Urinary bladder (tissue), 4 donors: ENCODE measurements at places on chromosomes 7 and 10.

- peak; percentile 78 for DNase-seq
Observed at GRCh38 chr10:4241724-4242345, 456.8 kb upstream of the KLF6 start.

DNA sequence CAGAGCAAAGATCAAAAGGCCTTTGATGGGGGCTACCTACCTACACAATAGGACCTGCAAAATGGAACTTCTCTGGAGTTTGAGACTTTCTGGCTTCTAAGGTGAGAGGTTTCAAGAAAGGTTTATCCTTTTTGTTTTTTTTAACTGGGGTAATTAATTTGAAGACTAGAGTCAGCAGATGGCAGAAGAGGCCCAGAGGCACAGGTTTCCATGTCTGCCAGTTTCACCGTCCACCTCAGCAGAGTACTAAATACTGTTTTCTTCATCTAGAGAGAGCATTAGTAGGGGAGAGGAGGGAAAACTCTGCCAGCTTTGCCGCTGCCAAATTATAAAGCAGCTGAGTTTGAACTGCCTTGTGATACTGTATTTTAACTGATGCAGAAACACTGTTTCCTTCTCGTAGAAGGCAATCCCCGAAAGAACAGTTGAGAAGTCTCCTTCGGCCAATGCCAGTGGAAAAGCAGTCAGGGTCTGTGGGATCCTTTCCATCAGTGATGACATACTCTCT is 138.7 kb downstream of the SLC25A13 start:
- DNase-seq, result no peak

- no peak for DNase-seq
Observed at GRCh38 chr10:46530249-46531186, 25.9 kb downstream of the GPRIN2 start.

DNA sequence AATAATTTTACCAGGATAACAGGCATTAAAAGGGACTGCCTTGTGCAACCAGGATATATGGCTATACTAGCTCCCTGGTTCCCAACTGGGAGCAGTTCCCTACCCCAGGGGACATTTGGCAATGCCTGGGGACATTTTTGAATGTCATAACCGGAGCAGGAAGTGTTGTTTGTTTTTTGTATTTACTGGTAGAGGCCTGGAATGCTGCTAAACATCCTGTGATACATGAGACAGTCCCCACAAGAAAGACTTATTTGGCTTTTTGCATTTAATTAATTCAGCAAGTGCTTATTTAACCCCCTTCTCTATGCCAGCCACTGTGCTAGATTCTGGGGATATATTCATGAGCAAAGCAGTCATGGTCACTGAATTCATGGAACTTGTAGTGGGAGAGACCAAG is 181.2 kb downstream of the BBS9 start:
- no peak for DNase-seq

DNA sequence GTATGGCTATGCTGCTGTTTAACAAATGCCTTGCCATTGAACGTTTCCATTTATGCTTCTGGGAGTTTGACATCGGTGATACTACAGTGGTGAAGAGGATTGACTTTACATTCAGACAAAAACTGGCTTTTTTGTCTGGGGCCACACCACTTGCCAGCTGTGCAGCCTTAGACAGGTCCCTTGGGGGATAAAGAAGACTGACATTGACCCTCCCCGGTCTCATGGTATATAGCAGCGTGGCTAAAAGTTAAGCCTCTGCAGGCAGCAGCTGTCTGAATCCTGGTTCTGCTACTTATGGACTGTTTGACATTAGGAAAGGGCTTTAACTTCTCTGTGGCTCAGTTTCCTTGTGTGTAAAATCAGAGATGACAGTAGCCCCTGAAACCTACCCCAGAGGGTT is 42.0 kb upstream of the PTF1A start:
- DNase-seq, result no peak

- no peak for DNase-seq
Observed at GRCh38 chr7:48179496-48180030, 8.3 kb downstream of the ABCA13 start.

DNA sequence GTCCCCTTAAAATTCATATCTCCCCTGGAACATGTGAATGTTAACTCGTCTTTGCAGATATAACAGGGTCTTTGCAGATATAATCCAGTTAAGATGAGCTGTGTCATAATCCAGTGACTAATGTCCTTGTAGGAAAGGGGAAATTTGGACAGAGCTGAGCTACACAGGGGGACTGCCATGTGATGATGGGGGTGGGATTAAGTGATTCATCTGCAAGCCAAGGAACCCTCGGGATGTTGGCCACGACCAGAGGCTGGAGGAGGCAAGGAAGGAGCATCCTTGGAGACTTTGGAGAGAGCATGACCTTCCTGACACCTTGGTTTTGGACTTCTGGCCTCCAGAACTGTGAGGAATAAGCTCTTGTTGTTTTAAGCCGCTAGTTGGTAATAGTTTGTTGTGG is 153.9 kb upstream of the PCBD1 start:
- no peak for DNase-seq

DNA sequence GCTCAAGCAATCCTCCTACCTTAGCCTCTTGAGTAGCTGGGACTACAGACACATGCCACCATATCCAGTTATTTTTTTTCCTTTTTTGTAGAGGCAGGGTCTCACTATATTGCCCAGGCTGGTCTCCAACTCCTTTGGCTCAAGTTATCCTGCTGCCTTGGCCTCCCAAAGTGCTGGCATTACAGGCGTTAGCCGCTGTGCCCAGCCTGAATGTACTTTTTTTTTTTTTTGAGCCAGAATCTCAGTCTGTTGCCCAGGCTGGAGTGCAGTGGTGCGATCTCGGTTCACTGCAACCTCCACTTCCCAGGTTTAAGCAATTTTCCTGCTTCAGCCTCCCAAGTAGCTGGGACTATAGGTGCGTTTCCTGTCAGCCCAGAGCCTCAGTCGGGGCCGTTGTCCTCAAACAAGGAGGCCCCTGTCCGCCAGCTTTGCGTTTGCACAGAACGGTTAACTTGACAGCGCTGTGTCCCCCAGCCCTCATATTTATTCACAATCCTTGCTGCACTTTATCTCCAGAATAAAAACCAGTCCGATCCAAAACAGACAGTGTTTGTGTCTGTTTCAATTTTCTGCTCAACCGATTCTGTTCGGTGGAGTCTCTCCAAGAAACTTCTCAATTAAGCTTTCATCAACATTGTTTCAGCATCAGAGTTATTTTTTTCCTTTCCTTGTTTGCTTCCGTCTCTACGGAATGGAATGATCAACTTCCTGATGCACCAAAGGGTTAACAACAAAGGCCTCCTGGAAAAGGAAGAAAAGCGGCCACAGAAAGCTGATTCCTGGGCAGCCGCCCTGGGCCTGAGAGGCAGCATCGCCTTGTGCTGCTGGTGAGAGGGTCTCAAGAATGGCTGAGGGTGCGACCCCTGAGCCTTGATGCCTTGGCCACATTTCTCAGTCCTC is 64.5 kb downstream of the PDIA4 start:
- no peak for DNase-seq

GRCh38 chr7:67786021-67786420 is 789.4 kb downstream of the TYW1 start:
- no peak for DNase-seq

DNA sequence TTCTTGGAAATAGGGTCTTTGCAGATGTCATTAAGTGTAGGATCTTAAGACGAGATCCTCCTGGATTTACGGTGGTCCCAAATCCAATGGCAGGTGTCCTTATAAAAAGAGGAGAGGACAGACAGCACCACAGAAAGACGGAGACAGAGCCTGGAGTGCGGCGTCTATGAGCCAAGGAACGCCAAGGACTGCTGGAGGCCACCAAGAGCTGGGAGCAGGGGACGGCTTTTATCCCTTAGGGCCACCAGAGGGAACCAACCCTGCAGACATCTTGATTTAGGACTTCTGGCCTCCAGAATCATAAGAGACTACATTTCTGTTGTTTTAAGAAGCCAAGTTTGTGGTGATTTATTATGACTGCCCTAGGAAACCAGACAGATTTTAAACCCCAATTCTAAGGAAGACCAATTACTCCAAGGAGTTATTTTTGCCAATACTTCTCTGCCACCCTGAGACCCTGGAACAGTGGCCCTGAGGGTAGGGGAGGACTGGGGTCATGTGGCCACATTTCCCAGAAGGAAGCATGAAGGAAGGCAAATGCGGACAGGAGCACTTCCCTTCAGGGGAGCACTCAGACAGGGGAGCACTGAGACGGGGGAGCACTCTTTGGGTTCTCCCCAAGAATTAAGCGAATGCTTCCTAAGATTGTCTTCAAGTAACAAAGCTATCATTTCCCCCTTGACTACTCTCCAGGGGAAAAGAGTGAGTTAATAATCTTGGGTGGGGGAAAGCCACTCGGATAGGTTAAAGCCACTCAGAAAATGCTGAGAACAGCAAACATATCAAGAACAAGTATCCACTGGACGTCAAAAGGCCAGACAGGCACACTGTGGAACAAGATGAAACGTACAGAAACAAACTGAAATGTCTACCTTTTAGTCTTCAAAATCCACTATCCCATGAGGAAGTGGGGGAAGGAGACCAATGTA is 67.5 kb downstream of the CHST15 start:
- no peak for DNase-seq

DNA sequence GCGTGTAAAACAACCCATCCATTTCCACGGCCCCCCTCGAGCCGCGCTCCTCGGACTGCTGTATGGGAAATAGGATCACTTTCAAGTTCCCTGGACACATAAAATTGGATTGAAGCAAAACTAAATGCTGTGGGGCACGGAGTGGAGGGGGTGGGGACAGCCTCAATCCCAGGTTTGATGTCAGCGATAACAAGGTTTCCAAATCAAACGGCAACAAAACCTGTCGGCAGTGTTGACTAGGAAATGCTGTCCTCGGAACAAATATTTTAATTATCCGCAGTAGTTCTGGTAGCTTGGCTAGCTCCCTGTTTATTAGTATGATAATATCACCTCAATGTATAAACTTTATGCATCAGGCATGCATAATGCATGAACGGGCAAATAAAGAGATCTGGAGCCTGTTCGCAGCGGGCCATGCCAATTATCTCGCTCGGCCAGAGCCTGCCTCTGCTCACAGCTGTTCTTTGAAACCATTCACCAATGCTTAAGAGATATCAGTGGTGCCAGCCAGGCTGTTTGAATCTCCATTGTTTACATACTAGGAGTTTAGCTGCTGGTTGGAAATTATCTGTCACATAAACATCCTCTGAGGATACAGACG is 161.1 kb downstream of the PAXIP1 start:
- DNase-seq, result no peak

DNA sequence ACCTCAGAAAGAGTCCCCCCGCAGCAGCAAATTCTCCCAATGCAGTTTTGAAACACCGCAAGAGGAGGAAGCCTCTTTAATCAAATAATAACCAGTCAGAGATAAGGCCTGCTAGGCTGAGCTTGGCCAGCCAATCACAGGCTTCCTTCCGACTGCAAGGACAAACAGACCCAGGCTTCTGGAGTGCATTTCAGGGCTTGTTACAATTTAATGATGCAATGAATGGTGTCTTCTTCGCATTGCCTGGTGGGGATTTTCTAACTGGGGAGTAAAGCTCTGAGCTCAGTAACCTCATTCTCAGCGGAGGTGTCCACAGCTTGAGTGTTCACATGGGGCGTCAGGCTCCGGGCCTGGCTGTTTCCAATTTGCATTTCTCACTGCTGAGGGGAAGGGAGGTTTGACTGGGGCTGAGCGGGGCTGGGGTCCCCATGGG is 31.8 kb upstream of the GPAM start:
- DNase-seq, result no peak

GRCh38 chr7:2738766-2739549 is 51.0 kb downstream of the AMZ1 start:
- no peak for DNase-seq

DNA sequence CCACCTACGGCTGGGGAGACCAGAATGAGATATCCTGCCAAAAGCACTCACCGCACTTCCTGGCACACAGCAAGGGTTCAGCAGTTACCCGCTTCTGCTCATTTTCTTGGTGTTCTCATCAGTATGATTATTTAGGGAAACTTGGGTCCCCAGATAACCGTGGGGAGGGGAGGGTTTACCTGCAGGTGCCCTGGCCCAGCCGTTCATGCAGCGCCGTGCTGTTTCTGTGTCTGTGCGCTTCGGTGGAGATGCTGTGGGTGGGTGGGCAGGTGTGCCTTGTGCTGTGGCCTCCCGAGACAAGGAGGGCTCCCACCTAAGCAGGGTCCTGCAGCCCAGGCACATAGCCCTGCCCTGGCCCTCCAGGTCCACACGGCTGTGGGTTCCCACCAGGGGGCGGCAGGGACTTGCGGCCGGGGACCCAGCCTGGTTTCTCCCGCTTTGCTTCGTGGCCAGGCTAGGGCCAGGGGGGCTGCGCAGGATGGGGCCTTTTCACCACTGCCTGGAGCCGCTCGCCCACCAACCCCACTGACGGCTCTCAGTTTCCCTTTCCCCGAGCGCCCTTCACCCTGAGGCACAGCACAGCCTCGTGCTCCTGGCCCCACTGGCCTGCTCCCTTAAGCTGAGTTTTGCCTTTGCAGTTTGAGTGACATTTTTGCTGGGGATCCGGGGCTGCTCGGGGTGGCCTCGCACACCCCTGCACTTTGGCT is 78.5 kb downstream of the LHPP start:
- DNase-seq, result no peak

DNA sequence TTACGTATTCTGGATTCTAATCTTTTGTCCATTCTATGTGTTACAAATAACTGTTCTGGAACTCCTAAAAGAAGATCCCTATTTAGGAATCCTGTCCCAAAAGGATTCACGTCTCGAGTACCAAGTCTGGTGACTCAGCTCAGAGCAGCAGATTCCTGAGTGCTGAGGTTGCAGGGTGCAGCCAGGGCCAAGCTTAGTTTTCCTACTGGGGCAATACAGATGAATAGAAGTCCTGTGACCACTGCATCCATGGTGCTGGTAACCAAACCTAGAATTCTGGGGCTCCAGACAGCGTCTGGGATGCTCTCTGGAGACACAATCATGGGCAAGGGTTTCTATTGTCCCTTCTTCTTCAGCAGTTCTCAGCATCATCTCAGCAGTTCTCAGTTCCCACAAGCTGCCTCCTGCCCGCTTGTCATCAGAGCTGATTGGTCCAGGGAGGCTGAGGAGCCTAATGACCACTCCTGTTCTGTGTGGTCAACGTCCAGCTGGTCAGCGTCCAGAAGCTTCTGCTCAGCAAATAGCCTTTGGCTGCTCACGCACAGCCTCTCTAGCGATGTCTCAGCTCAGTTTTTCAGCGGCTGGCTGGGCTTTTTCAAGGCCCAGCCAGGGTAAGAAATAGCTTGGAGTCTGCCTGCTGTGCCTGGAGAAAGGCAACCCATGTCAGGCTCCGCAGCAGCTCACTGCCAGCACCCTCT is 50.4 kb upstream of the C7orf33 start:
- no peak for DNase-seq

- no peak for DNase-seq
Observed at GRCh38 chr7:26348234-26348851, 56.7 kb downstream of the SNX10 start.

DNA sequence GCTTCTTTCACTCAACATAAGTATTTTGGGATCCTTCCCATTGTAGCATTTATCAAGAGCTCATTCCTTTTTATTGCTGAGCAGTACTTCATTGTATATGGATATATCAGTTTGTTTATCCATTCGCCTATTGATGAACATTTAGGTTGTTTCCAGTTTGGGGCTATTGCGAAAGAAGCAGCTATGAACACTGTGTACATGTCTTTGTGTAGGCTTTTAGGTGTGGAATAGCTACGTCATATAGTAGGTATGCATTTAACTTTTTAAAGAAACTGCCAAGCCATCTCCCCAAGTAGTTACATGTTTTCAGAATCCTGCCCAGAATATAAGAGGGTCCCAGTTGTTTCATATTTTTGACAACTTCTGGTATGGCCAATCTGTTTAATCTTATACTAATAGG is 468.1 kb downstream of the IPMK start:
- DNase-seq, result no peak
